ENCODE measurements at places on chromosomes 6 and 20.
A peak's percentile ranks its signal among the peaks of the same experiment; 100 is the strongest.

DNA sequence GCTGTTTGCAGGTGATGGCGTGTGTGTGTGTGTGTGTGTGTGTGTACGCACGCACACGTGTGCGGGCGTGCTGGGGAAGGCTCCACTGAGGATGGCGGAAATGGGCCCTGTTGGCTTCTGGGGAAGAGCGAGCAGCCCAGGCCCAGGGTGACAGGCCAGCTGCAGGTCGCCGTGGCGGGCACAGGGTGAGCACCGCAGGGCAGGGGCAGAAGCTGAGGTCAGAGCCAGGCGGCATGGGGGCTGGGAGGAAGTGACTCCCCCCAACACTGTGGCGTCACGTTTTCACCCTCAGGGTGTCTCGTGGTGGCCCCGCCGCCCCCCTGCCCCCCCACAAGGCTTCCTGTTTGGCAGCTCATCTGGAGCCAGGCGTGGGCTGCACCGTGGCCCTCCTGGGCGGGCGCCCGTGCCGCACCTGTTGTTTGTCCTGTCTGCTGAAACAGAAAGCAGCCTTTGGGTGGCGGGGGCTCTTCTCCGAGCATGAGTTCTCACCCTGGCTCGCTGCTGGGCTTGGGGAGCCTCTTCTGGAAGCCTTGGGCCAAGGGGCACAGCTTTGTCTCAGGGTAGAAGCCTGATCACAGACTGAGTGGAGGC, 7.1 kb downstream of the RBM38 start:
- peak; percentile 80 for DNase-seq
- H3K4me1 ChIP-seq = peaks cover 58% of the 10 kb centered on the region
- H3K27me3 ChIP-seq = no peaks in the 10 kb centered on the region
- peak overlapping the region; percentile 92 for H3K4me3 ChIP-seq
- H3K36me3 ChIP-seq = peaks cover 3% of the 10 kb centered on the region

DNA sequence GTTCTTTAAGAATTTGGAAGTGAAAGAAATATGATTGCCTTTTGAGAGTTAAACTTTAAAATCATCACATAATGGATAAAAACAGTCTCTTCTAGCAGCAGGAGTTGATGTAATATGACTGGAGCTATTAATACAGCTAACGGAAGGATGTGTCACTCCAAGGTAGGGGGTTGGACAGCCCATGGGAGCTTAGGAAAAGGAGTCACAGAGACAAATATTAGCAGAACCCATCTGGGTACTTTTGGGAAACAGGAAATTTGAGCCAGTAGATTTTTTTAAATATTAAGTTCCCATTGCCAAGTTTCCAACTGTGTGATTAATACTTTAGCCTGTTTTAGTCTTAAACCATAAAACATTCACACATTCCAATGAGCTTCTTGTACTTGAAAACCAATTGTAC, 164.7 kb upstream of the RIMS1 start:
- no peak overlapping the region for H3K27ac ChIP-seq
- no peaks in the 10 kb centered on the region for H3K36me3 ChIP-seq
- no peaks in the 10 kb centered on the region for H3K4me1 ChIP-seq
- no peaks in the 10 kb centered on the region for H3K27me3 ChIP-seq
- H3K4me3 ChIP-seq = no peak overlapping the region

- peaks cover 29% of the 10 kb centered on the region for H3K4me1 ChIP-seq
- peak overlapping the region; percentile 97 for H3K4me3 ChIP-seq
- peak overlapping the region; percentile 94 for H3K27ac ChIP-seq
- no peak for DNase-seq
- H3K36me3 ChIP-seq = peaks cover 8% of the 10 kb centered on the region
Measured at GRCh38 chr20:21301940-21302663, 1.0 kb upstream of the XRN2 start.

- H3K4me3 ChIP-seq = peak overlapping the region; percentile 82
- peaks cover 73% of the 10 kb centered on the region for H3K4me1 ChIP-seq
- no peaks in the 10 kb centered on the region for H3K36me3 ChIP-seq
- no peak for DNase-seq
- no peak overlapping the region for H3K27ac ChIP-seq
Measured at GRCh38 chr6:111795558-111795957, 77.7 kb downstream of the FYN start.

GRCh38 chr6:156582509-156582992, 194.6 kb upstream of the ARID1B start:
- no peaks in the 10 kb centered on the region for H3K4me1 ChIP-seq
- H3K27me3 ChIP-seq = peaks cover 13% of the 10 kb centered on the region
- H3K27ac ChIP-seq = no peak overlapping the region
- no peak for DNase-seq
- no peak overlapping the region for H3K4me3 ChIP-seq

All from T-helper 17 cell (primary cell).